ENCODE measurements at places on chromosomes 16 and 17. TPM values are rescaled to one million over a fixed set of nuclear protein-coding genes. Genes with fewer than 3 reads are reported as not detected.
A peak's percentile ranks its signal among the peaks of the same experiment; 100 is the strongest.

Gene KRTAP3-2
- 2.3 TPM for total RNA-seq

Gene SDR42E2
- total RNA-seq, result not detected

DNA sequence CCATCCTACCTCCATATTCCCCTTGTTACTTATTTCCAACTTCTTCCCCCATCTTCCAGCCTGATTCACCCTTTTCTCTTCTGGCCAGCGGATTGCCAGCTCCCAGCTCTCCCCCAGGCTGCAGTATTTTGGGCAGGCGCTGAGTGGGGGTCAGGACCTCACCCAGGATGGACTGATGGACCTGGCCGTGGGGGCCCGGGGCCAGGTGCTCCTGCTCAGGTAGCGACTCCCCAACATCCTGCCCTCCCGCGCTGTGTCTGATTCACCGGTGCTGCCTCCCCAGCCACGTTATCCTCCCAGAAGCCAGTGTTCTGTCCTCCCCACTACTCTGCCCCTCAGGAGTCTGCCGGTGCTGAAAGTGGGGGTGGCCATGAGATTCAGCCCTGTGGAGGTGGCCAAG, 15.4 kb downstream of the COX6A2 start:
- DNase-seq, result no peak

DNA sequence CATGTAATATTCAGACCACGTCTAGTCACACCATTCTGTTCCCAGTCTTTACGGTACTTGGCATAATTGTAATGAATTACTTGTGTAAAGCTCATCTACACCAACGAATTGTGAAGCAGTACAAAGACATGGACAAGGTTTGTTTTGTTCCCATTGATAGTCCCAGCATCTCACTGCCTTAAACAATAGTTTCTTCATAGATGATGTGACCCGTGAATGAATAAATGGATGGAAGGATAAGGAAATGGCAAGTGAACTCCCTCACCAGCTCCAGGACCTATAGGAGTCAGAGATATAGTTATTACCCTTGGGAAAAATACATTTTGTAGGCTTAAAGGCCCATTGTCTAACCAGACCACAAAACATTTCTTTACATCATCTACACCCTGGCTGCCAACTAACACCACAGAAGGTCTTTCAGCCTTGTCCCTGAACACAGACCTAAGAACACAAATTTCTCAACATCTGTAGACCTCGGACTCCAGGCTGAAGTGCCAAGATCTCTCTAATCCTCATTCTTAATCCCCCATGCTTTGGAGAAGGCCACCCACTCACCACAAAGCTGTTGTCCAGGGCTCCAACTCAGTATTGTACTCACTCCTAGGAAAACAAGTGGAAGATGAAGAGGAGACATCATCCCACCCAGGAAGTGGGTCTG, 38.2 kb downstream of the MAF start:
- DNase-seq, result no peak

DNA sequence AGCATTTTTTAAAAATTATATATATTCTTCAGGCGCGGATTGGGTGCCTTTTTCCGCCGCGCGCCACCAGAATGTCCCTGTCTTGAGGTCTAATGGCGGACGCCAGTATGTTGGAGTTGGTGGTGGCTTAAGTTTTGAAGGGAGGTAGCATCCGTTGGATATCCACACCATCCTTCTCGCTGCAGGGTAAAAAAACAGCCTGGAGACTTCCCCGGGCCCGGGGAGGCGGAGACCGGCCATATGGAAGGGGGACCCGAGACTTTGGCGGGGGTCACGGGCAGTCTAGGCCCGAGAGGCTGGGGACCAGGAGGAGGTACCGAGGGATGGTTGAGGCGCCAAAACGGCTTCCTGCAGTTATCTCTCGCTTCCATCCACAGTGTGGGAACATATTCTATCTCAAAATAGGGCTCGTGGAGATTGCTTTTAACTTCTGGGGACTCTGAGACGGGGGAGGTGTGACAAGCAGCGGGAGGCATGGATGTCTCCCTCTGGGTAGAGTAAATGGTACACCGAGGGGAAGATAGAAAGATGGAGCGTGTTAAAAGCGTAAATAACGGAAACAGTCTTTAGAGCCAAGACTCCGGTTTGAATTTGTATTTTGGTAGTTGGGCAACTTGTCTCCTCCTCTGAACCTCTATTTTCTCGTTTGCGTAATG, at the start of gene SF3B3:
SF3B3 (plus strand) TSS at position 74 of the 656 bp plus-strand sequence. CDS start 2,841 bp downstream, outside the sequence.
- DNase-seq, result peak; percentile 71

DNA sequence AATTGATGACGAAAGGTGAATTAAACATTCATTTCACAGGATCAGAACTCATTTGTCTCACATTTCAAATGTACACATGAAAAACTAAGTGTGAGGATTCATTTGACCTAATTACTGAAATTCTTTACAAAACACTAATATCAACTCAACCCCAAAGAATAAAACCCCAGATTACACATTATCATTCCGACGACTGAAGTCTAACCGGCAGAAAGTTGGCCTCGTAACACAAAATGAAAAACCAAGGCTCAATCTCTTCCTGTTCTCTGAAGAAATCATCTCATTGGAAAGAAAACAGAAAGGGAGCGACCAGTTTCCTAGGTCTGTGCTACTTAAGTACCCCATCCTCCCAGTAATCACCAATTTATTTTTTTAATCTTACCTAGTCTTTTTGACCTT, 1.8 kb downstream of the JPT1 start:
- DNase-seq, result no peak

- no peak for DNase-seq
Measured at GRCh38 chr16:79001156-79001967, 599.2 kb downstream of the MAF start.

DNA sequence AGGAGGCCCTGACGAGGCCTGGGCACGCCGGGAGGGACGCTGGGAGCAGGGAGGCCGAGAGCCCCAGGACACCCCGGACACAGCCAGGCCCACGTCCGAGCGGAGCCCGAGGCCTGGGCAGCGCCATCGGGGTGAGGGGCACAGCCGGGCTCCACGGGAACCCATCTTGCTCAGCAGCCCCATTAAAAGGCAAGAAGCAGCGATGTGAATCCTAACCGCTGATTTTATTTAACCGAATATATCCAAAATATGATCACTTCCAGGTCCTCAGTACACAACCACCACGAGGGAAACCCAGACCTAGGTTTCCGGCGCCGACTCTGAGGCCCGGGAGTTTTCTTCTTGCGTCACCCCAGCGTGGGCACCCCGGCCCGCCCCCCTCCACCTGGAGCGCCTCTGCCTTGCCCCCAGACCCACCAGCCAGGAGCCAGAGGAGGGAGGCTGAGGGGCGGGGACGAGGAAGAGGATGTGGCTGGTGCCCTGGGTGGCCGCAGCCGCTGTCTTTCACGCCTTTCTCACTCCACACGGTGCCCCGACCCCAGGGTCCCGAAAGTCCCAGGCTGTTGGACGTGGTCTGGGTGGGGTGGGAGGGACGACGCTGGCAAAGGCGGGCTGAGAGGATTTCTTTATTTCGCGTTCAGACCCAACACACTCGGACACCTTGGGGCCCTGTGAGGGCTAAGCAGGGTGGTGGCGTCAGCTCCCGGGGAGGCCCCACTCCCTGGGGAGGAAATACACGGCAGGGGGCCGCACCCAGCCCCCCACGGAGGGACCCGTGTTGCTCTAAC, 568 bp upstream of the CCDC154 start:
- DNase-seq, result no peak
